Muscle of back (tissue), 13 donors: ENCODE measurements at places on chromosomes 5 and 9. TPM values are rescaled to one million over a fixed set of nuclear protein-coding genes. Genes with fewer than 3 reads are reported as not detected.

DNA sequence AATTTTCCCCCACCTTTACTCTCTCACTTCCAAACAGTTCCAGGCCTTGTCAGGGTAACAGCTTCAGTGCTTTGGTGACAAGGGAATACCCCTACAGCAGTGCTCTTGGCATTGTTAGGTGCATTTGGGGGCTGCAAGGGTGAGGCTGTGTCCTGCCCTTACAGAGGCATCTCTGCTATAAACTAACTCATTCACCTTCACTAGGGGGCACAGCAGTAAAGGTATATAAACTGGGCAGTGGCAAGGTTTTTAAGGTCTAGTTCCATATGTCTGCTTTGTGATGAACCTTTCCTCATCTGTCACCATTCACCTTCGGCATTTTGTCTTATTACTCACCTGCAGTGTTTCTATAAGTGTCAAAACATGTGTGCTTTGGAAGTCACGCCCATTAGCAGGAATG lies 79.1 kb upstream of the GPR151 start:
- no peak for DNase-seq

- no peak for DNase-seq
Measured at GRCh38 chr5:59246882-59247281, 646.6 kb downstream of the PDE4D start.

DNA sequence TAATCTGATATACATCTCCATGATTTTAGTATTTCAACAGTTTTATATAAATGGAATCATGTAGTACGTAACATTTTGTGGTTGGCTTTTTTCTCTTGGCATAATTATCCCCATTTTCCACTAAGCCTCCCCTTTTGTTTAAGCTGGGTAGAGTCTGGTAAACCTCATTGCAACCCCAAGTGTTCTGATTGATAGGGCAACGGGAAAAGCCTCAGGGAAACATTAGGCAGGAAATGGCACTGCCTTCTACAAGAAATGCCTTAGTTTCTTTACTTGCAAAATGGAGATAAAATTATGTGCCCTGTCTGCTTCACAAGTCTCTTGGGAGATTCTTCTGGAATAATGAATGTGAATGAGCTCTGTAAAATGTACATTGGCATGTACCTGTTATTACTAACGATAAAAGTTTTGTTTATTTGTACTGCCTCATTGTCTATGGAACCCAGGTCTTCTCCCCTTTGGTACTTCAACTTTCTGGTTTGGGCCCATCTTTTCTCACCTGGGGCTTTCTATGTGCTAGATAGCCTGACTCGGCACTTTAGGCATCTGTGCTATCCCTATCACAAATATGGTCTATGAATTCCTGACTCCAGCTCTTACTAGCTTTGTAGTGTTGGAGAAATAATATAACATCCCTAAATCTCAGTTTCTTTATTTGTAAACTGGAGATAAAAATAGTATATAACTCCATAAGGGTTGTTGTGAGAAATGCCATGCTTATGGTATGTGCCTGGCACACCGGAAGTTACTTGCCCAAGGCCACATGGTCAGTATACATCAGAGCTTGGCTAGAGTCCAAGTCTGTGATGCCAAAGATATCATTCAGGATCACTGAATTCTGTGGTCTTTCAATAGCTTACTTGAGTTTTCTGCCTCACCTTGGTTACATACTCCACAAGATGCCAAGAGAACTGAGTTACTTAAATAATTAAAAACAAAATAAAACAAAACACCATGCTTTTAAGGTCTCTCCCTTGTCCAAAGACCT lies 48.2 kb upstream of the ZNF169 start:
- no peak for DNase-seq

GRCh38 chr5:135423846-135424168 lies 23.3 kb downstream of the DCANP1 start:
- no peak for DNase-seq

DNA sequence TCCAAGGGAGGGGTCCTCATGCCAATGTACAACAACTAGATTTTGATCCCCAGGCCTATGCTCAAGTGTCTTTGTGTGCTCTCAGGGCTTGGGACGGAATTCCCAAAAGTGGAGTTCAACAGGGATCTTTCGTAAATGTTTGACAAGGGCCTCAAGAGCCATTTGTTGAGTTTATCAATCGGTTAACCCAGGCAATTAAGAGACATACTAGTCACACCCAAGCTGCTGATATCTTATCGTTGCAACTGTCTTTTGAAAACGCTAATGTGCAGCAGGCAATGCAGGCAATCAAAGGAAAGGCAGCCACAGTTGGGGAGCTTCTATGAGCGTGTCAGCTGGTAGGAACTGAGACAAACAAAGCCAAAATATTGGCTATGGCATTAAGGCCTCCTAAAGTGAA lies 161.2 kb downstream of the CPLANE1 start:
- DNase-seq, result no peak

GRCh38 chr5:156532921-156533320 lies 206.0 kb downstream of the SGCD start:
- no peak for DNase-seq

- no peak for DNase-seq
Measured at GRCh38 chr9:20042128-20042711, 253.4 kb upstream of the SLC24A2 start.

GRCh38 chr5:142677198-142677597 lies 8.7 kb downstream of the FGF1 start:
- no peak for DNase-seq

DNA sequence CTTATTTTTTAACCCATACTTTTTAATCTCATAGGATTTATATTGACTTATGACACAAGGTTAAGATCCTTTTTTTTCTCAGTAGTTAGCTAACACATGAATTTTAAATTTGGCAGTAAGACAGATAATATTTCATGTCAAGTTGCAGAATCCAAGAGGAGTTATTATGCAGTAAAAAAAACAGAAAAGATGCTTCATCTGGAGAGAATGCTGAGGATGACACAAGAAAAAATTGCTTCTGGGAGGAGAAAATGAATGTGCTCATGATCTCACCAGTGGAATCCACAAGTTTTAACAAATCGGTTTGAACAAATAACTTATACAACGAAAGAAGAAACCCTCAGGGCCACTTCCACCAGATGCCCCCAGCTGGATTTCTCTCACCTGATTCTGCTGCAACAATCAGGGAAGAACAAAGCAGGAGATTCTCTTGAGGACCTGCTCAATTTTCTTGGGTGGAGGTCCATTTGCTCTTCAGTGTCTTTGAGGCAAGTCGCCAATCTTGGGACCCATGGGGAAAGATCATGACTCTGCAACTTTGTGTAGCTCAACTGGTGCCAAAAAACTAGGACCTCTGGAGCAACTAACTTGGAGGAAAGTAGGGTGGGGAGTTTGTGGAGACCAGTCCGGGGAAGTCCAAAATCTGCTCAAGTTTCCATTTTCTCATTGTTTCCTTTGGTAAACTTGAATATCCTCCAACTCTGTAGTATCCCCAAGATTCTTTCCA lies 50.5 kb upstream of the TNFSF15 start:
- DNase-seq, result peak; percentile 42

DNA sequence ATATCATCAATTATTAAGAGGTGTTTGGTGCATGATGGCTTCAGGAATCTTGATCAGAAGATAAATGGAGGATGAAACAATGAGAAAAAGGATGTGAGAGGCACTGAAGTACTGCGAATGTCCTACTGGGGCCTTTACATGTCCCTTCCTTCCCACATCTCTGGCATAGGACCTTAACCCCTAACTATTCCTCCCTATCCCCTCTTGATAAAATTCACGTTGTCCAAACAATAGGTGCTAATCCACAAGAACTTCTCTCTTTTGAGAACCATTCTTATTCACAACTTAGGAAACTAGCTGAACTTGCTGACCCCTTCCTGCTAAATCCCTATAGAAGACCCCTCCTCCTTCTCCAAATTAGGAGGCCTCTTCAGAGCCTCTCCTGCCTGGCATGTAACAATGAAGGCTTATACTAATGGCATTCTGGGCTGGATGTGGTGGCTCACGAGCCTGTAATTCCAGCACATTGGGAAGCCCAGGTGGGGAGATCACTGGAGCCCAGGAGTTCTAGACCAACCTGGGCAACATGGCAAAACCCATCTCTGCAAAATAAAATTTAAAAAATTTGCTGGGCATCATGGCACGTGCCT lies 276.5 kb upstream of the SMARCA2 start:
- no peak for DNase-seq

GRCh38 chr5:180133971-180134508 lies 62.5 kb upstream of the RNF130 start:
- no peak for DNase-seq

DNA sequence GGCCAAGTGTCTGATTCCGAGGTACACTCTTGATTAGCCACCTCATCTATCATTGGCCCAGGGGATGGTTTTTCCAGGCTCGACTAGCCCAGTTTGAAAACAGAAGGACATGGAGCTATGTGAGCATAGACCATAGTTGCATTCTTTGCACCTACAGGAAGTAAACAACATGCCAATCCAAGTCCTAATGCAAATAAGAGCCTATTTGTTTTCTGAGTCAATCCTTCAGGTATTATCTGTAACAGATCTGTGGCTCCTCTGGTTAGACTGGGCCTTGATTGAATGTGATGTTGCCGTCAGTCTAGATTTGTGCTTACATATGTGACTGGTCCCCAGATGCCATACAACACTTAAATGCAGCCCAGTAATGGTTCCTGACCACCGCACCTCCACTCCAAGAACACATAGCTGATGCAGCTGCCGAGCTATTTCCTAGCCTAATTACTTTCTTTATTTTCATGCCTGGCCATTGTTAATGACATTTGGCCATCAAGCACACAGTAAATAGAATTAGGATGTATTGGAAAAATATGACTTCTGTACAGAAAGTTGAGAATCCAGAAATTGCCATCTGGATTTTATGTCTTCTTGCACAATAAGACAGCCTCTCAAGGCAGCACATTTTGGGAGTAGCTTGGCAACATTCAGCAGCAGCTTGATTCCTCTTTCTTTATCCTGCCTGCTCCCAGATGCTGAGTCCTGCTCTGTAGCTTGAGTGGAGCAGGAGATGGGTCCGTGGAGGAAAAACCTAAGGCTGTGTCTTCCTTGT lies 29.5 kb upstream of the ARHGAP26 start:
- no peak for DNase-seq

DNA sequence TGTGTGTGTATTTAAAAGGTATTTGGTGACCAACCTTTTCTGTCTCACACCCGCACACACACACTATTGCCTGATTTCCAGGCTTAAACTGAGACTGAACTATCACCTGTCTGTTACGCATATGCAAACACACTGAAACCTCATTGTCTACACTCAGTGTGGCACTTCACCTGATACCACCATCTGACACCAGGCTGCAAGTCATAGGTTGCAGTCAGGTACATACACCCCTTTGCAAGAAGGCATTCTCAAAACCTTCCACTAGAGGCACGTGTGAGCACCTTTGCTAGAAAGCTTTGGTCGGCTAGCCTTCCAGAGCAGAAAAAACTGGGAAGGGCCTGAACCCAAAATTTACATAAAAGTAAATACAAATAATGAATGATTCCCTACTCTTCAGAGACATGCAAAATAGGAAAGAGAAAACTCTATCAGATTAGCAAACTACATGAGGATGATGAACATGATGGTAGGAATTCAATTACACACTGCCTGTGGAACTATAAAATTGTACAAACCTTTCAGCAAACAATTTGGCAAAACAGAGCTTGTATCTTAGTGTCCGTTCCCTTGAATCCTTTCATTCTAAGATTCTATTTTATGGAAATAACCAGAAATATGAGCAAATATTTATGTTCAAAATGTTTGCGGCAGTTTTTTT lies 5.9 kb upstream of the FOXD1 start:
- peak; percentile 61 for DNase-seq

DNA sequence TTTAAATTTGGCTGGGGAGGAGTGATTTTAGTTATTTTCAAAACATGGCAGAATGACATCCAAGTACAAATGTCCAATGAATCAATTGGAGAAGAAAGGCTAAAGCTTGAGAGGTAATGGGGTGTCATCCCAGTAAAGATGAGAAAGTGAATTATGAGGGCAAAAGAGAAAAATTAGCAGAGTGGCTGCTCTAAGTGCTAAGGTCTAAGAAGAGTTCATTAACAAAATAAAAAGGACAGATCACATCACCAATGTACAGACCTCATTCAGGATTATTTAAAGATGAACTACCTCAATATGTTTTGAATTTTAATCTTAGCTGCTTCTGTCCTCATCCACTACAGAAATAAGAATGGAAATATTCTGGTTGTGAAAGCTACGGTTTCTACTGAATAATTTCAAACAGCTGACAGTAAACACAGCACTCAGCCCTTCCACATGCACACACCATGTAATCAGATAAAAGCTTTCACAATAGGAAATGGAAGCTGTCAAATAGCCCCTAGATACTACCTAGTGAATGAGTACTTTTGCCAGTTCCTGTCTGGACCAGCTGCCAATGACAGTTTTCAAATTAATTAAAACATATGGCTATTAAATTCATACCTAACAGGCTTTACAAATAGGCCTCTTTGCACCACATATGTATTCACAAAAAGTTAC lies 171.5 kb downstream of the SSBP2 start:
- DNase-seq, result no peak

DNA sequence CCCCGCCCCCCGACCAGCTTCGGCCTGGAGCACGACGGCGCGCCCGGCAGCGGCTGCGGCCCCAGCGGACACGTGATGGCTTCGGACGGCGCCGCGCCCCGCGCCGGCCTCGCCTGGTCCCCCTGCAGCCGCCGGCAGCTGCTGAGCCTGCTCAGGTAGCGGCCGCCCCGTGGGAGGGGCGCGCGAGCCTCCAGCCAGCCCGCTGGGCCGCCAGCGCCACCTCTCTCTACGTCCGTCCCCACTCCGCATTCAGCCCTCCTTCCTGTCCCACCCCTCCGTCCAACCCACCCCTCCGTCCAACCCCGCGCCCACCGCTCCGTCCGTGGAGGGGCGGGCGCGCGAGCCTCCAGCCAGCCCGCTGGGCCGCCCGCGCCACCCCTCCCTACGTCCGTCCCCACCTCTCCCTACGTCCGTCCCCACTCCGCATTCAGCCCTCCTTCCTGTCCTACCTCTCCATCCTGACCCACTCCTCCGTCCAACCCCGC lies 6.5 kb downstream of the ADAMTS13 start:
- DNase-seq, result no peak

GRCh38 chr9:5778805-5779204 lies 54.1 kb downstream of the ERMP1 start:
- DNase-seq, result no peak

GRCh38 chr5:122321921-122322320 lies 9.9 kb downstream of the SNCAIP start:
- peak; percentile 57 for DNase-seq

DNA sequence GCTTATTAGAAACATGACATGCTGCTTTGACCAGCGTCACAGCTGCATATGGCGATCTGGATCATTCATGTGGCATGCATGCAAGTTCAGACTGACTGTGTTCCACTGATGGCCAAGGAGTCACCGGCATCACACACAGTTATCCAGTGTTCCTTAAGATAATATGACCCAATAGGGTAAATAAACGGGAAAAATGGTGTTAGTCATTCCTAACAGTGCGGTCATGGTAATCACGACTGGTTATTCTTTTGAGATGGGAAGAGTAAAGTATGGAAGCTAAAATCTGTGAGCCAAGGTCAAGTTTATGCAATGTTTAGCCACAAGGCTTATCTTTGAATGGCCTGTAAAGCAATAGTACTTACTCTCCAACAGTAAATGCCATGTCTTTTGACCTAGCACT lies 29.3 kb upstream of the LVRN start:
- DNase-seq, result no peak

The APBA1 gene
- polyA plus RNA-seq, result 12.0 TPM

The HTR4 gene
- not detected for polyA plus RNA-seq

The ZCCHC7 gene
- polyA plus RNA-seq, result 15.4 TPM

The AK3 gene
- polyA plus RNA-seq, result 54.1 TPM

The PKD2L2 gene
- 0.22 TPM for polyA plus RNA-seq

The CENPK gene
- 16.7 TPM for polyA plus RNA-seq

The SLC46A2 gene
- 0.10 TPM for polyA plus RNA-seq

The TMEM232 gene
- 0.69 TPM for polyA plus RNA-seq
